Activated naive CD8-positive, alpha-beta T cell treated with anti-CD3 and anti-CD28 coated beads, Interleukin-2, amount 50 U/mL, for 16 hours (primary cell): ENCODE measurements at places on chromosomes 11 and 22.

DNA sequence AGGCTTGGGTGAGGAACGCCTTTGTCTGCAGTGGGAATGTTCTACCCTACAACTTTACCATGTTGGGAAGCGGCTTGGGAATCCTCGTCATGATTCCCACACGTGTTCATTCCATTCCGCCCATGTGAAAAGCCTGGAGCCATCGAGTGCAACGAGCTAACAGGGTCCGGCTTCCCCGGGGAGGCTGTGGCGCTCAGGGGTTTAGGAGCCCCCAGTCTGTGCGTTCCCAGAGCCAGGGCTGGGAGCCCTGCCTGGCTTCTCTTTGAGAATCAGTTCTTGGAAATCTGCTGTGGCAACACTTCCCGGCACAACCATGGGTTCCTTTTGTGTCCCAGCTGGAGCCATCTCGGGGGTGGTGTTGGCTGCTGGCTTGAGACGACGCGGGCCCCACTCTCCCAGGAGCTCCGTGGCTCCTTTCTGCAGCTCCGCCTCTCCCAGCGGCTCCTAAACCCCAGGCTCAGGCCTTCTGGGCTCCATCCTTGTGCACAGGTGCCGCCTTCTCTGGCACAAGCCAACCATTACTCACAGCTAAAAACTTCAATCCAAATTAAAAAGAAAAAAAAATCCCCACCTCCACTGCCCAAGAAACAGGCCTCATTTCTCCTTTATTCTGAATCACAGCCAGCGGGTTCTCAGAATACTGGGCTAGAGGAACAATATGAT, 18.7 kb upstream of the PPFIA1 start:
- DNase-seq, result no peak

DNA sequence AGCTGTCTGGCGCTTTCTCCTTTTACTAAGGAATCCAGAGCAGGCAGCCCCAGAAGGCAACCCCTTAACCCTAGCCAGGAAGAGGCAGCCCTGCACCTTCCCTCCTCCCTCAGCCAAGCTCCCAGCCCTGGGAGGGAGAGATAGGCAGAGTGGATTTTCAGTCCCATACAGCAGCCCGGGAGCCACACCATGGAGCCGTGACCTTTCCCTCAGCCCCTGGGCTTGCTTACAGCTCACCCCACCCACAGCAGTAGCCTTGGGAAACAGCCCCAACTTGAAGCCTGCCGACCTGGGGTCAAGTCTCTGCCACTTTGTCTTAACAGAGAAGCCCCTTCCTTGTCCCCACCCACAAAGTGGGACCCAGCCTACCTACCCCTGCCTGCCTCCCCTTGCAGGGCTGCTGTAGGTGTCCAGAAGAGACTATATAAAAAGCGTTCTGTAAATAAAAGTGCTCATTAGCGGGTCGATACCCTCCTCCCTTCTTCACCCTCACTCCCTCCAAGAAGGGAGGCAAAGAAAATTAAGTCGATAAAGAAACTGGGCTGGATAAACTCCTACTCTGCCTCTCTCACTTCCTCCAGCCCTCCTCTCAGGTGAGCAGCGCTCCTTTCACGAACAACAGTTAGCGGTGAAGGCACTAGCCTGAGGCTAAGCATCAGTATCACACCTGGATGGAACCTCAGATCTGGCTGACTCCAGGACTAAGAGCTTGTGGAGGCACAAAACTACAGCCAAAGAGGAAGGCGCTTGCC, 4.2 kb downstream of the TST start:
- no peak for DNase-seq

DNA sequence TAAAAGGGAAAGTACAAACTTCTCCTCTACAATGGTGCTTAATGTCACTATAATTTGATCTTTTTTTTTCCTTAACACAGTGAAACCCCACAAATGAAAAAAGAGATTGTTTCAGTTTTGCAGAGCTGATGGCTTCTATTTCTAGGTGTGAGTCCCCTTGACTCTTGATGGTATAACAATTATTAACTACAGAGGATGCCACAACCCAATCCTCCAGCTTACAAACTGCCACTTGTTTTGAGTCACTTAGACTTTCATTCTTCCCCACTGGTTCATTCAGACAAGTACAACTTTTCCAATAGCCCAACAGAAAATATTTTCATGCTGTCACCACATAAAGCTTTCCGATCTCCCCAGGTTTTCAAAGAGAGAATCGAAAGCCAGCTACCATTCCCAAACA, 812.2 kb downstream of the LRRC4C start:
- no peak for DNase-seq

DNA sequence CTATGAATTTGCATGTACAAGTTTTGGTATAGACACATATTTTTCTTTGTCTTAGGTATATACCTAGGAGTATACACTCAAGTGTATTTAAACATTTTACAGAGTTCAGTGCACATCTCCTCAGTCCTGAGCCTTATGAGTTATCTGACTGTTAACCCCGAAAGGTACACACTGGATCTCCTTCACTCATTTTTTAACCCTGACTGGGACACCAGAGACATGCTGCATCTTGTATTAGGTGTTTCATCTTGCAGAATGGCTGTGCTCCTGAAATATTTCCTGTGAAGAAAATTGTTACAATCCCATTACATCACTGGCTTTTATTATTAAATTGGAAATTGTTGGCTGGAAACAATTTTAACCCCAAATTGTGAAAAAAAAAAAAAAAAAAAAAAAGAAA, 15.3 kb downstream of the PARVA start:
- no peak for DNase-seq

DNA sequence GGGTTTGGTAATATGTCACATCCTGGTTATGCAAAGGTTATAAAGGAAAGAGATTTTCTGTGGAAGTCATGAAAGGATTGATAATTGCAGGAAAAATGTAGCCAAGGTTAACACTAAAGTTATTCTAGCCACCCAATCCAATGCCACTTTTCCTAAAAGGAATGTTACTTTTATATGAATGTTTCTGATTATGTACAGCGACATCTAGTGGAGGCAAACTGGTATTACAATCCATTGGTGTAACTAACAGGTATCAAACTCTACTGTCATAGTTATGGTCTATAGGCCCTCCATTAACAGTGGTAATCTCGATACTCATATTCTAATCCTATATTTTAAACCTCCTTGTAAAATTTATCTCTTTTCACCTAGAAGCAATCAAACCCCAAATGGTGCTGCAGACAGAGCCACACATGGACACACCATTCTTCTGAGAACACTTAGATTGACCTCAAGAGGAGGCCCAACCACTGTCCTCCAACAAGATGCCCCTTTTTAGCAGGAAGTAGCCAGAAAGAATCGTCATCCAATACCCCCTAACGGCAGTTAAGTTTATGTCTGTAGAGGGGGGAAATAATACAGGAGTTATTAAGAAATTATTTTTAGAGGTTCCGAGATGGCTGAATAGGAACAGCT, 74.9 kb upstream of the RAG2 start:
- DNase-seq, result no peak

GRCh38 chr11:1948389-1948788, 1.3 kb downstream of the MRPL23 start:
- DNase-seq, result no peak

DNA sequence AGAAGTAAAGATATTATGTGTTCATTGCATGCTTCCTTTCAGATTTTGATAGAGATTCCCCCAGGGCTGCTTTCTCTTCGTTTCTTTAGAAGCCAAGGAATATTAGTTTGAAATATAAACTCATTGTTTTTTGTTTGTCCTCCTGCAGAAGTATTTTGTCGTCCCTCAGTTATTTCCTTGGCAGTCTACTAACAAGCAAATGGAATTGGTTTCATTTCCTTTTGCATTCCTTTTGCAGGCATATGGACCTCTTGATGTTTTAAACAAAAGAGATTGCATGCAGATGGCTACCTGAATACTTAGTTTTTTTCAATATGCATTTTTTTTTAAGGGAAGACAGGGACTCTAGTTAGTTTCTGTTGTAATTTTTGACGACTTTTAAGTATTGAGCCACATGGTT, 62.2 kb downstream of the BCL2L13 start:
- DNase-seq, result no peak

DNA sequence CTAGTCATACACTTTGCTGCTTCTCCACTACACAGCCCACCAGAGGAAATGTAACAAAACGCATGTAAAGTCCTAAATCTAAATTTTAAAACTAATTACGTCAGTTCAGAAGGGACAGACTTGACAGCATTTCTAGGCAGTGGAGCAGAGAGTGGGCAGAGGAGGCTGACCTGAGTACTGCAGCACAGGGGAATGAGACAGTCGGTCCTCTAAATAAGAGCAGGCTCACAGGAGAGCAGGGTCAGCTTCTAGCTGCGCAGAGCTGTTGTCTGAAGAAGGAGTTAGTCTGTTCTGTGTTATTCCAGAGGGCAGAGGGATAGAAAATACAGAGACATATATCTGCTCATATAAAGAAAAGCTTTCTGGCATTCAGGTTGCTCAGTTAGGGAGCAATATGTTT, 40.3 kb downstream of the JHY start:
- no peak for DNase-seq

DNA sequence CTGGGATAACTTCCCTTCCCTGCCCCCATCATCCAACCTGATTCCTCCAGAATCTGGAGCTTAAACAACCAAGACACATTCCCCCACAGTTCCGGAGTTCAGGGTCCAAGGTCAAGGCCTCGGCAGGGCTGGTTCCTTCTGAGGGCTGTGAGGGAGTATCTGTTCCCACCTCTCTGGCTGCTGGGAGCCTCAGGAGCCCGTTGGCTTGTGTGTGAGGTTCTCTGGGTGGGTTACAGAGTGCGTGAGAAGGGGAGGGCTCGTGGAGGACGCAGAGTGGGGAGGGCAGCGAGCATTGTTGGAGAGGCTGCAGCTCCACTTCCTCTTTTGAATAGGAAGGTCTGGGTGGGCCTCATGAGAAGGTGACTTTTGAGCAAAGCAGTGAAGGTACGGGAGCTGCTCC, 8.5 kb downstream of the SERHL2 start:
- DNase-seq, result no peak

GRCh38 chr11:81267246-81267645, 1466.4 kb downstream of the FAM181B start:
- no peak for DNase-seq
